ENCODE measurements at places on chromosomes 2 and 18. TPM values are rescaled to one million over a fixed set of nuclear protein-coding genes. Genes with fewer than 3 reads are reported as not detected.

RAB11FIP5 gene
- total RNA-seq: 42.6 TPM

C2orf42 gene
- total RNA-seq: 14.0 TPM

ZNG1B gene
- total RNA-seq: 29.1 TPM

ZNF532 gene
- total RNA-seq: 21.0 TPM

PIAS2 gene
- total RNA-seq: 2.2 TPM

CXCR4 gene
- total RNA-seq: not detected

ABCG8 gene
- not detected for total RNA-seq

DNA sequence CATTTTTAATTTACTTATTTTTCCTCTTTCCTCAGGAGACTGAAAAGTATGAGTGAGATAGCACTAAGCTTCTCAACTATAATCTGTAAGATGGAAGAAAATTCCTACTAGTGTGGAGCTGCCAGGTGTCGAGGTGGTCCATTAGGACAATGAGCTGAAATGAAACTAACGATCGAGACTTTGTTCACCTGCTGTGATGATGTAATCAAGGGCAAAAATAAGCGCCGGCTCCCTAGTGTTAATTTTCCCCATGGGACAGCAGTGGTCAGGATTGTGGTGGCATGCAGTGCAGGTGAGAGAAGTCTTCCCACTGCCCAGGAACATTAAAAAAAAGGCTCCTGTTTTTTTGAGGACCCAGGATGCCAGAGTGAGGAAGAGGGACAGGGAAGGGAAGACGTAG, 859.1 kb upstream of the GCFC2 start:
- no peak for DNase-seq

- DNase-seq: no peak
Measured at GRCh38 chr2:165448406-165448805, 21.1 kb upstream of the CSRNP3 start.

DNA sequence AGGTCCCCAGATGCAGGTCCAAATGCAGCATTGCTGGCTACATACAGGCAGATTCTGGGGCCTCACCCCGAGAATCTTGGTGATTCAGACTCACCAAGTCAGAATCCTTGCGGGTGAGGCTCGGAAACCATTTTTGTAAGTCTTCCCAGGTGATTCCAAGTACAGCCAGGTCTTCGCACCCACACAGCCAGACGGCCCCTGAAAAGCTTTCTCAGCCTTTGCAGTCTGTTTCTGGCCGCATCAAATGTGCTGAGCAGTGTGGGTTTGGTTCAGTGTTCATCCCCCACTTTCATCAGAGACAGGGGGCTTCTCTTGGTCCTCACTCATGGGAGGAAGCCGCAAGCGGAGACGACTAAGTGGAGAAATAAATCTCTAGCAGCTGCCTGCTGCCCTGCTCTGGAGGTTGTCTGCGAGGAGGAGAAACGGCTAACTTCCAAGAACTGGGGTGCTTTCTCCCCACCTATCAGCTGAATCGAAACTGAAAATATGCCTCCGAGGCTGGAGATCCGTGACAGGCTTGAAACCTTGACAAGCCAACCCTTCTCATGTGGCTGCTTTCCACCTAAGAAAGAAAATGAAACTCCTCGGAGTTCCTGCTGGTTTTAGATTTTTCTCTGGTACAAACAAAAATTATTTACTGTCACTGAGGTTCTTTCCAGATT, 8.9 kb upstream of the TMEM185B start:
- no peak for DNase-seq

- no peak for DNase-seq
Measured at GRCh38 chr2:71069376-71069775, 928 bp downstream of the NAGK start.

GRCh38 chr2:162342321-162342720, 1.6 kb upstream of the GCA start:
- no peak for DNase-seq

DNA sequence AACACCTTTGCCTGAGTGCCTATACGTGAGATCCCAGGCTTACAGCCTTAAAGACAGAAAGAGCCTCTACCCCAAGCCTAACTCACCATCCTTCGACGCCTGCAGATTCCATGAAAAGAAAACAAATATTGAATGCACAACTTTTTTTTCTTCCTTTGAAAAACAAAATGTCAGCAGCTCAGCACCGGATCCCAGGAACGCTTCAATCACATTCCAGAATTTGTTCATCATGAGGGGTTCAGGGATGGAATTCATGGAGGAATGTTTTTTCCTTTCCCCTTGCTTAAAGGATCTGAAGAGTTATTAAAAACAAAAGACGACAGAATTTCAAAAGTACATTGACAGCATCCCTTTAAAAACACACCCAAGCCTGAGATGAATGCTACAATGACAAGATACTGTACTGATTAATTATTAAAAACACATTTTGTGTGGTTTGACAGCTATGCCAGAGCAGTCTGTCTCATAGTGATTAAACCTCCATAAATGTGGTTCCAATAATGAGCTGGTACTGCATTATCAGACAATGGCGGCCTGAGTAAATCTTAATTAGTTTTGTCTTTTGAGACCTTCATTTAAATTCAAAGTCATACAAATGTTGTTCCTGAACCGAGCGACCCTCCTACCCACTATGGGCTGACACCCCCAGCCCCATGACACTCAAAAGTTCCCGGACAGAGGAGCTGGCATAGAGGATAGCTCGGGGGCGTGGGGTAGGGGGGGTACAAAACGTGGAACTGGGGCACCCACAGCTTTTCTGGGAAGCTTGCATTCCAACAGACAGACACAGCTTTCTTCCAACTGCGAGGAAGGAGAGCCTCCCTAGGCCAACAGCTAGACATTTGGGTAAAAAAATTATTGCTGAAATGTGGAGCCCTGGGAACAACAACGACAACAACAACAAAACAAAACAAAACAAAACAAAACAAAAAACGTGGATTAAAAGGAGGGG, 227.5 kb downstream of the TTC32 start:
- DNase-seq: no peak

GRCh38 chr2:120430501-120430830, 84.5 kb downstream of the INHBB start:
- DNase-seq: no peak

DNA sequence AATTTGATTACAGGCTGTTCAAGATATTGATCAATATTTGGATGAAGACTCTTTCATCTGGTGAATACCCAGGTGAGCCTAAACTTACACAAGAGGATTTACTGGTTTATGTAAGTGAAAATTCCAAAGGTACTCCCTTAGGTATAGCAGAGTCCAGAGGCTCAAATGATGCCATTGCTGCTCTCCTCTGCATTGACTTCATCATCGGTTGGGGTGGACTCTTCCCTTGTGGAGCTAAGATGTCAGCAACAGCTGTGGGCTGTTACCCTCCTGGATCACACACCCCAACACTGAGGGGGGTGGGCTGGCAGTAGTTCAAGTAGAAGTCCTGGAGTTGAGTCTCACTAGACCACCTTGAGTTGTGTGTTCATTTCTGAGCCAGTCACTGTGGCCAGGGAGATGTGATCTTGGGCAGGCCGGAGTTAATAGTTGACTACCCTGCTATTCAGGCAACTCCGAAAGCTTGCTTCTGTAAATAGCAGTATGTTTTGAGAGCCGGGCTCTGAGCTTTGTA, 236.9 kb downstream of the PTPRM start:
- DNase-seq: no peak

- peak; percentile 12 for DNase-seq
Measured at GRCh38 chr2:234556848-234557573, 60.1 kb upstream of the ARL4C start.

DNA sequence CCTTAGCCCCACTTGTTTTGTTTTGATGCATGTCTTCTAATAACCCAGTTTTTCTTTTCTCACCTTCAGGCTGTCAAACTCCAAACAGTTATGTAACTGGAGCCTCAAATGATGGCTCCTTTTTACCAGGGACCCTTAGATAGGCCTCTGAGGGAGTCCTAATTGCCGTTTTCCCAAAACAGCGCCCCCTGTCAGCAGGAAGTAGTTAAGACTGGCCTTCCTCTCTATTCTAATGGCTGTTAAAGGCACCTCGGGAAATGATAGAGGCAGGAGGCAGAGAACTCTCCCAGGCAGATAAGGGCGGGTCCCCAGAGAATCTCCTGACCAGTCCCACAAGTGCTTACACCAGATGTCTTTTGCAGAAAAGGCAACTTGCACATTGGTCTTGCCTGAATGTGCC, 123.2 kb downstream of the KCNS3 start:
- DNase-seq: no peak

DNA sequence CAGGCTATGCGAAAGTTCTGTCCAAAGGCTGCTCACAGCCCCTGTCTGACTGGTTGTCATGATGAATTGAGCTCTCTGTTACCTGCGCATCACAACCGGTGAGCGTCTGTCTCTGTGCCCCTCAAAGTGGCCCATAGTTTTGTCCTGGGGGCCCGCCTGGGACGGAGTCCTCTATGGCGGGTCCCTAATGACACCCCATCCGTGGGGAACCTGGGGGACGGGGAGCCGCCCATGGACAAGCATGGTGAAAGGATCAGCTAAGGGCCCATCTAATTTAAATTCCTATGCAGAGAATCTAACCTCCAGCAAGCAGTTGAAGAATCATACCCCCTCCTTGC, 473 bp downstream of the ELMOD3 start:
- no peak for DNase-seq

DNA sequence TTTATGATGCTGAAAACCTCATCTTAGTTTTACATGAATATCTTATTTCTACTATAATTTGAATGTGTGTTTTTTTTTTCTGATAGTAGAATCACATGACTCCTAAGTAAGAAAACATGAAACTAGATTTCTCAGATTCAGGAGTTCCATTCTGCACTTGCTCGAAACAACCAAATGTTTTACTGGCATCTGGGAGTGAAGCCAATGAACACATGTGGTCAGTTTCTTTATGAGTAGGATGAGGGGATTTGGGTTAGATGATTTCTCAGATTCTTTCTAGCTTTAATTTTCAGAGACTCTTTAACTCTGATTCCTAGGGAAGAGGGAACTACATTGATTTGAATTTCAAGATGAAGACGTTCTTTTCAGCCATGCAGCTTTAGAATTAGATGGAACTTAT, 225.0 kb upstream of the NT5C1B start:
- DNase-seq: no peak

GRCh38 chr2:195687320-195688086, 30.5 kb downstream of the SLC39A10 start:
- DNase-seq: no peak

DNA sequence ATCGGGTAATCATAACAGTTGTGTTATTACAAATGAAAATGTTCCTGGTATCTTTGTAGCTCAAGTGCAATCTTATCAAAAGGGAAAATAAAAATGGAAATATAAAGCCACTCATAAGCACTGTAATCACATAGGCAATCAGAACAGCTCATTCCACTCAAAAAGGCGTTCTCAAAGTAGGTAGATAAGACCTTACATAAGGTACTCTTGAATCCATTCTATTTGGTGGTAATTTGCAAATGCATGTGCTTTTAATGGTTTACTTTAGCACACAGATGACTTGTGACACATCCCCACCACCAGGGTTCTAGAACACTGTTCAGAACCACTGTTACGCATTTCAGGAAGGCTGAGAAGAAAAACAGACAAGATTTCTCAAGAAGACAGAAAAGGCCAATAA, 86.7 kb upstream of the NARS1 start:
- no peak for DNase-seq

DNA sequence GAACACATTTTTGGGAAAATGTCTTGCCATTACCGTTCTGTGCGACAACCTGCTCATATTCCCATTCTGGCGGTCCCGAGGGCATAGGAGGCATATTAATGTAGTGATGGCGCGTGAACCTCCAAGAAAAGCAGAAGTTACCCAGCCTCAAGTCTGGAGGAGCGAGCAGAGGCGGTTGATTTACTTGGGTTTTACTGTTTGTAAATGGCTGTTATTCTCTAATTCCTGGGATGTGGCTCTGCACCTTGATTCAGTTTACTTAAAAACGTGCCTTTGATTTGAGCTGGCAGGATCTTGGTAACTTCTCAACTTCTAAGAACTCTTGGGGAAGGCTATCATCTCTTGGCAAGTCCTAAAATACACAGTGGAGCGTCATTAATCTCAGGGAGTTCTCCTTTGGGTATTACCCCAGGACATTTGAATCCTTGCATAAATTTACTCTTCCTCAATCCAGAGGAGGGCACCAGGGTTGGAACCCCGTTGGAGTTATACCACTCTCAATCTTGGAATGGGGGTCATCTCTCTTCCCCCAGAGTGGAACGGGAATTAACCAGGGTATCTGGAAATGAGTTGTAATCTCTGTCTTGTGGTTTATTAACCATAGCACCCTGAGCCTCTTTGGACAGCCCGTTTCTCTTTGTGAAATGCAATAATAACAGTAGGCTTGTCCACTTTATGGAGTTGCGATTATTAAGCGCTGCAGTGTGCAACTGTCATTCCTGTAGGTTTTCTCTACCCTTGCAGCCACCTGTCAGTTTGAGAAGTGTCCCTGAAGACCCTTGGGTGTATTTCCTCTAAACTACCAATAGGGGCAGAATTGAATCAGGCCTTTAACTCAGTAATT, 2.1 kb downstream of the HK2 start:
- peak; percentile 52 for DNase-seq

- DNase-seq: no peak
Measured at GRCh38 chr2:66957198-66957597, 439.9 kb upstream of the ETAA1 start.

- no peak for DNase-seq
Measured at GRCh38 chr2:176133389-176133788, 3.9 kb downstream of the HOXD8 start.

- DNase-seq: peak; percentile 28
Measured at GRCh38 chr18:50879302-50880118, 592 bp downstream of the ME2 start.

GRCh38 chr2:85768713-85769112, 14.9 kb downstream of the ATOH8 start:
- DNase-seq: no peak

DNA sequence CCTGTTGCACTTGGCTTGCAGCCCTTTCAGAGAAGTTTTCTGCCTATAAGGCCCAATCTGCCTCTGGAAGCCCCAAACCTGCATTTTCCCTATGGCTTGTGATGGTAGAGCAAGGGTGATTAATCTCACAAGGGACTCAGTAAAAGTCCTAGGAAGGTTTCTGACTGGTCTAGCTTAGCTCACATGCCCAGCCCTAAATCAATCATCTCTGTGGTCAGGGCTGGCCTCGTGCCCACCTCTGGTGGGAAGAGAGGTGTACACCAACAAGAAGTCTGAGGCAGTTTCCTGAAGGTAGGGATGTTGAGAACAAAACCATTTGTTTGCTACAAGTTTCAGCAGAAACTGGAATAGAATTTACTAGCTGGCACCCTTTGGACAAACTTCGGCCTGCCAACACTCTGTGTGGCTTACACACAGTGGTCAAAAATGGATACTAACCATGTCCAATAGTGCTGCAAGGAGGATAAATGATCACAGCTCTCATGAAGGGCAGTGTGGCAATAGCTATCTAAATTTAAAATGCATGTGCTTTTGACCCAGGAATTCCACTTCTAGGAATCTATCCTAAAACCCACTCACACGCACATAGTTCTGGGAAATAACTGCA, 96.4 kb downstream of the EN1 start:
- no peak for DNase-seq

Measured in Caki2 (cell line).